ENCODE measurements at places on chromosomes 16 and 17.

GRCh38 chr17:76487451-76488192 lies 13.6 kb downstream of the RHBDF2 start:
- no peak for DNase-seq

GRCh38 chr16:30977502-30977901 lies 7.5 kb upstream of the HSD3B7 start:
- DNase-seq: no peak

- DNase-seq: no peak
Measured at GRCh38 chr16:78098595-78099270, 721 bp upstream of the WWOX start.

DNA sequence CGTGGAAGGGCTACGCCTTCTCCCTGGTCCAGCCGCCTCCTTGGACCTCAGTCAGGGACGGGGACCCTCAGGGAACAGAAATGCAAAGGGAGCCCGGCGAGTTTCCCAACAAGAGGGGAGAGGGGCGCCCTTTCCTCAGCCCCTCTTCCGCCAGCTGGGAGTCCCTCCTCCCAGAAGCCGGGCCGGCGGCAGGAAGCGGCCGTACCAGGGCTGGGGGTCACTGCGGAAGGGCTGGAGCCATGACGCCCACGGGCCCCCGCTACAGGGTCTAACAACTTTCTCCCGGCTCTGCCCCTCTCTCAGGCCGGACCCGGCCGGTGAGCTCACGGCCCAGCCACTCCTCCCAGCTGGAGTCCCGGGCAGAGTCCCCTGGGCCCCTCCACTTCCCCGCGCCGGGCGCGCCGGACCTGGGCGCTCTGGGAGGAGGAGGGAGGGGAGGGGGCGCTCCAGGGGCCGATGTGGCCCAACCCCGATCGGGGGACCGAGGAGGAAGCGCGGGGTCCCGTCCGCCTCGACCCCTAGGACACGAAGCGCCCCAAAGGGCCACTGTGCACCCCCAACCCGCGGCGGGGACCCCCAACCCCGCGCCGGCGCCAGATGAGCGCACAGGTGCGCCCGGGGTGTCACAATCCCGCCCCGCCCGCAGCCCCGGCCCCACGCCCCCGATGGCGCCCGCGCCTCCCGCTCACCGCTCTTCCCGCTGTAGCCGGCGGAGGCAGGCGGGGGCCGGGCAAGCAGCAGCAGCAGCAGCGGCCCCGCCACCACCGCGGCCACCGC lies 578 bp downstream of the PGAP6 start:
- DNase-seq: peak; percentile 56

- DNase-seq: no peak
Measured at GRCh38 chr17:45992904-45993303, 6.1 kb upstream of the STH start.

DNA sequence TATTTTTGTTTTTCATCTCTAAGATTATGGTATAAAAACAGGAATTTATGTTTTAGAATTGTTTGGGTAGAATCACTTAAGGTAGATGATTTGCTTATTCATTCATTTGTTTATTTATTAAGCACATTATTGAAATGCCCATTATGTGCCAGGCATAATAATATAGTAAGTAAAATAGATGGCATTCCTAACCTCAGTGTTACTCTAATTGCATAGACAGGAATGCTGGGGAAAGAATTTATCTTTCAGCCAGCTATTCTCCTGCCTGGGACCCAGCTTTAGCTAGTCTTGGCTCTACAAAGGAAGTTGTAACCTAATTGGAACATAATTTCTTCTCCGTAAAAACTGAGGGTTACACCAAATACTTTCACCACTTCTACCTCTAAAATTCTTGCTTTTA lies 44.6 kb downstream of the NFAT5 start:
- peak; percentile 19 for DNase-seq

DNA sequence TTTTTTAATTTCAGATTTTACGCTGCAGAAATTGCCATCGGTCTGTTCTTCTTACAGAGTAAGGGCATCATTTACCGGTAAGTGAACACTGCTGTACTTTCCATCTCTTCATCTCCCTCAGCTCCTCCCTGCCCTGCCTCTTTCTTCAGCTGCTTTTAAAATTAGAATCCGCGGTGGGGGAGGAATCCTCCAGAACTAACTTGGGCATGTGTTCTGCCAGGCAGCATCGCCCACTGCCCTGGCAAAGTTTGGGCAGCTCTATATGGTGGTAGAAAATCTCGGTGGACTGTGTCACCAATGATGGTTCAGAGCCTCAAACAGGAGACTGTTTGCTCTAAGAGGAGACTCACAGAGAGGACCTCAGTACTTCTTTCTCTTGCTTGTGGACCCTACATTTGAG lies 81.6 kb upstream of the CACNG3 start:
- DNase-seq: no peak

GRCh38 chr17:29216856-29217255 lies 29.8 kb upstream of the CRYBA1 start:
- DNase-seq: no peak

Data from HAP-1 (cell line).